ENCODE measurements at places on chromosomes 12 and 14.

DNA sequence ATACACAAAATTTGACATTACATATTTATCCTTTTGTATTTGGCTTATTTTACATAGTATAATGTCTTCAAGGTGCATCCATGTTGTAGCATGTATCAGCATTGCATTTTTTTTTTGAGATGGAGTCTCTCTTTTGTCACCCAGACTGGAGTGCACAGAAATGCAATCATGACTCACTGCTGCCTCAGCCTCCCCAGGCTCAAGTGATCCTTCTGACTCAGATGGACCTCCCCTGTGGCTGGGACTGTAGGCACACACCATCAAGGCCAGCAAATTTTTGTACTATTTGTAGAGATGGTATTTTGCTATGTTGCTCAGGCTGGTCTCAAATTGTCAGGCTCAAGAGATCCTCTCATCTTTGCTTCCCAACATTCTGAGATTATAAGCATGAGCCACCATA lies 214.4 kb upstream of the ALG10B start:
- DNase-seq, result no peak

DNA sequence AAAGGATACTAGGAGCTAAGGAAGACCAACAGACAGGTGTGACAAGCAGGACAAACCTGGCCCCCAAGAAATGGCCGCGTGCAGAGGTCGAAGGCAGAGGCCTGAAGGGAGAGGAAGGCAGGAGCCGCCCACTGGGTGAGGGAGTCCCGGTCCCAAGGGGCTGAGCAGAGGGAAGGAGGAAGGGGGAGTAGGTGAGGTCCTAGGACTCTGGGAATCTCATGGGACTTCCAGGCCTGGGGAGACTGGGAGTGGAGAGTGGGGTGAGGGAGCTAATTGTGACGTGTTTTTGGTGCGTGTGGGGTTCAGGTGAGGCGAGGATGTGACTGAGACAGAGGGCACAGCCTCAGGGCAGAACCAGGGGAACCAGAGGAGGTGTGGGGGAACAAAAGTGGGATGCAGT lies 11.7 kb upstream of the FLVCR2 start:
- DNase-seq, result no peak

DNA sequence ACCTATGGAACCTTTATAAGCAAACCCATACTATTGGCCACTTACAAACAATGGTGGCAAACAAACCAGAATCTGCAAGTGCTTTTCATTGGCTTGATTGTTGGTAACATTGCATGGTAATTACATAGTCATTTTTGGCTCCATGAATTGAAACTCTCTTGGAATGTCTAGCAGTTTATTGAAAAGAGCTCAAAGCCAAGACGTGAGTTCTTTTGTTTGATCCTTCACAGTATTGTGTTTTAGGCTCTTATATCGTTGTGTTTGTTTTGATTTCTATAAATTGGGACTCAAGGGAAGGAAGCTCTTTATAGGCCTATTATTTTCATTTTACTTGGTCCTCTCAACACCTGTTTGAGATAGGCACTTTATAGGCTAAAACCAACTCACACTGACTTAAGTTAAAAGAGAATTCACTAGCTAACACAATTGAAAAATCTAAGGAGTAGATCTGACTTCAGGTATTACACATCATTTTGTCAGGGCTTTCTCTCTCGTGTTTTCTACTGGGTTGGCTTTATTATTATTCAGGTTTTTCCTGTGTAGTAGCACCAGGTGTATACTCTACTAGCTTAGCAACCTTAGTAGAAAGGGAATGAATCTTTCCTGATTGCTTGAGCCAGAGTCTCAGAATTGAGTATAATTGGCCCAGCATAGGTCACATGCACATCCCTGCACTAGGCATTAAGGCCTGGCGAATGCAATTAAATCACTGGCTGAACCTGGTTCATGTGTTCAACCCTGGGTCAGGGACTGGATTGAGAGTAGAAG lies 341.4 kb downstream of the RAD51B start:
- DNase-seq, result no peak

GRCh38 chr14:87108726-87109125 lies 884.3 kb downstream of the GALC start:
- DNase-seq, result no peak

DNA sequence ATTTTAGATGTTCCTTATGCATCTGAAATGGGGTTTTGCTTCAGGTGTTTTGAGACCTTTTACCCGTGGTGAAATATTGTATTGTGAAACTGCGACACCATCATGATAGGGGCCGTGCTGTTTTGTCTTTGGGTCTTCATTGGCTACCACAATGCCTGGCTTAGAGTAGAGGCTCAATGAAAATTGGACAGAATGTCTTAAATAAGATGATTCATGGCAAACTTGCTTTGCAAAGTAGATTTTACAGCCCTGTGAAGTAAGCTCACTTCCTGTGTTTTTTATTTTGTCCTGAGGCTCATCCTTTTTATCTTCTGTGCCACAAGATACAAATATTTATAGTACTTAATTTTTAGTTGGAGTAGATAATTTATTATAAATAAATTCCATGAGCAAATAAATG lies 111.3 kb upstream of the FRMD6 start:
- no peak for DNase-seq

GRCh38 chr12:119354172-119354571 lies 19.6 kb downstream of the CCDC60 start:
- DNase-seq, result no peak

- DNase-seq, result no peak
These were observed 95.4 kb downstream of the CCER1 start for GRCh38 chr12:90859591-90859990.

All from thoracic aorta (tissue), 2 donors.